ENCODE measurements at places on chromosomes 6 and 20.

GRCh38 chr6:91428953-91429560 lies 842.2 kb upstream of the MAP3K7 start:
- no peak for DNase-seq

- no peak for DNase-seq
These were observed 2.3 kb downstream of the GSTA1 start for GRCh38 chr6:52801188-52801841.

- DNase-seq: no peak
These were observed 67.9 kb downstream of the IGF2R start for GRCh38 chr6:160036790-160037206.

DNA sequence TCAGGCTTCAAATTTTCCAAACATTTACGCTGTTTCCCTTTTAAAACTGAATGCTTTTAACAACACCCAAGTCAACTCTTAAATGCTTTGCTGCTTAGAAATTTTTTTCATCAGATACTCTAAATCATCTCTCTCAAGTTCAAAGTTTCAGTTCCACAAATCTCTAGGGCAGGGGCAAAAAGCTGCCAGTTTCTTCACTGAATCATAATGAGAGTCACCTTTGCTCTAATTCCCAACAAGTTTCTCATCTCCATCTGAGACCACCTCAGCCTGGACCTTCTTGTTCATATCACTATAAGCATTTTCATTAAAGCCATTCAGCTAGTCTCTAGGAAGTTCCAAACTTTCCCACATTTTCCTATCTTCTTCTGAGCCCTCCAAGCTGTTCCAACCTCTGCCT lies 69.1 kb downstream of the RNF217 start:
- no peak for DNase-seq

GRCh38 chr6:93219447-93219846 lies 199.9 kb downstream of the EPHA7 start:
- no peak for DNase-seq

- DNase-seq: no peak
These were observed 4.2 kb upstream of the TTPAL start for GRCh38 chr20:44471481-44471882.

- DNase-seq: no peak
These were observed 592.7 kb upstream of the BTBD3 start for GRCh38 chr20:11324990-11325389.

DNA sequence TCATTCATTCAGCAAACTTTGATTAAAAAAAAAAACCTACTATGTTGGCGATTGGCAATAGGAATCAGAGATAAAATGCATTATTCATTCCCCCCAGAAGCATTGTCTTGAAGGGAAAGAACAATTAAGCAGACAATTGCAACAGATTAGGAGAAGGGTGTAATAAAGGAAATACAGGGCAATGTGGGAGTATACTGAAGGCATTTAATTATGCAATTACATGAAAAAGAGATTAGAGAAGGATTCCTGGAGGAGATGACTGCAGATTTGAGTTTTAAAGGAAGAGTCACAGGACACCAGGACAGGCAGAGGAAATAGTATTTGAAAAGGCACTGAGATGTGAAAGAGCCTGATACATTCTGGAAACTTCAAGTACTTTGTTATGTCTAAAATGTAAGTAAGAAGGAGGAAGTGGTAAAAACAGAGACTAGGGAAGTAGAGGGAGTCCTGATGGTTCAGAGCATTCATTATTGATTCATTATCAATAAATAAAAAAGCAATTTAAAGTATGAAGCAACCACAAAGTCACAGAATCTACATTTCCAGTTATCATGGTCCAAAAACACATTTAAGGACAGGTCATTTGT lies 43.7 kb downstream of the THEMIS start:
- DNase-seq: no peak

DNA sequence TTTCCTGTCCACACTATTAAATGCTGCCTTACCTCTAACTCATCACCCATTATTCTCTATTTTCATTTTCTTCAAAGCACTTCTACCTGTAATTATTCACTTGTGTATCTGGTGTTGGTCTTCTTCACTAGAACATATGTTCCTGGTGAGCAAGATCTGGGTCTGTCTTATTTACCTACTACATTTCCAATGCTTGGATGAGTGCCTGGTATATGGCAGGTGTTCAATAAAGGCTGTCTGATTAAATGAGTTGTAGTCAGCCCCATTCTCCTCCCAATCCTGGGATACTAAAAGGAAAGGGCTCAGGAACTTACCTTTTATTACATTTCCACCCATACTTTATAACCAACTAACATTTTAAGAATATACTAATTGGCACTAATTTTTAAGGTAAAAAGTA lies 61.0 kb downstream of the CEP162 start:
- DNase-seq: no peak

GRCh38 chr6:166600931-166601330 lies 14.5 kb upstream of the RAMACL start:
- DNase-seq: no peak

GRCh38 chr20:13321416-13321815 lies 100.3 kb downstream of the ISM1 start:
- no peak for DNase-seq
